ENCODE measurements at places on chromosomes 1 and 21.

GRCh38 chr1:48236716-48237470 lies 14.4 kb downstream of the SLC5A9 start:
- DNase-seq, result no peak

GRCh38 chr1:151005729-151006319 lies 878 bp downstream of the MINDY1 start:
- DNase-seq, result no peak

GRCh38 chr1:227893300-227893948 lies 54.3 kb downstream of the WNT9A start:
- no peak for DNase-seq

GRCh38 chr21:16133248-16133647 lies 403.5 kb downstream of the USP25 start:
- no peak for DNase-seq

DNA sequence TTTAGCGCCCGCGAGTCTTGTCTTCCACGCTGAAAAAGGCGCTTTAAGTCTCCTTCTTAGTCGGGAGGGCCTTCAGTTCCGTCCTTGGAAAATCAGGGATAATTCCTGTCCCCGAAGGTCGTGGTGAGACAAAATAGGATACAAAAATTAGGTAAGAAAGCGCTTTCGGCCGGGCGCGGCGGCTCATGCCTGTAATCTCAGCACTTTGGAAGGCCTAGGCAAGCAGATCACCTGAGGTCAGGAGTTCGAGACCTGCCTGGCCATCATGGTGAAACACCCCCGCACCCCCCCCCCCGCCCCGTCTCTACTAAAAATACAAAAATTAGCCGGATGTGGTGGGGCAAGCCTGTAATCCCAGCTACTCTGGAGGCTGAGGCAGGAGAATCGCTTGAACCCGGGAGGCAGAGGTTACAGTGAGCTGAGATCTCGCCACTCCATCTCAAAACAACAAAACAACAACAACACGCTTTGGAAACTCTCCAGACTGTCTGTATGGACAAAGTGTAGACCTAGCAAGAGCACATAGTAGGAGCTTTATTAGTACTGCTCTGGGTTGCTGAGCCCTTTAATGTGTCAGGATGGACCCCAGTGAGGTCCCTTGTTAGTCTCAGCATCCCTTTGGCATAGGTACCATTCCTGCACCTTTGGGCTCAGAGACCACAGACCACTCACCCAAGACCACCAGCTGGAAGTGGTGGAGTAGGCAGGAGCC lies 790 bp upstream of the TMEM54 start:
- DNase-seq, result no peak

DNA sequence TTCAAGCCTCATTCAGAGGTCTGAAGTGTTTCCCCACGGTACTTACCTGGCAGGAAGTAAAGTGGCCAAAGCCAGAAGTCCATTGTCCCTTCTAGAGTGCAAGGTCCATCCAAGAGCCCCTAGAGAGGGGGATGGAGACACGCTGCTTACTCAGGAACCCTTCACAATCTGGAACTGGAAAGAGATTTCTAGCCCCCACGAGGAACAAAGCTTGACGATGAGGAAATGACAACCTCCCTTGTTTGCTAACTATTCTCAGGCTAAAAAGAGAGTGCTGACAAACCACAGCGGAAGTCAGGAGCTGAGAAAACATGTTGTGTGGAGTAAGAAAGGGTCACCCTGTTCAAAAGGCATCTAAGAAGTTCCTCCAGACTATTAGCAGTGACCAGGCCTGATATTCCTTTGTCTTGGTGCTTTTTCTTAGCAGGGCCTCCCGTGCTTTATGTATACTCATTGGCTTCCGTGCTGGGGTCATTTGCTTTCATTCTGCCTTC lies at the start of gene FCMR:
Gene FCMR (minus strand): TSS at position 170 of the 494 bp plus-strand sequence. CDS start 87 bp downstream, at position 83.
- no peak for DNase-seq

GRCh38 chr1:1788646-1789431 lies 10.6 kb upstream of the NADK start:
- DNase-seq, result no peak
